T-helper 17 cell (primary cell): ENCODE measurements at places on chromosomes 2 and 18.
A peak's percentile ranks its signal among the peaks of the same experiment; 100 is the strongest.

DNA sequence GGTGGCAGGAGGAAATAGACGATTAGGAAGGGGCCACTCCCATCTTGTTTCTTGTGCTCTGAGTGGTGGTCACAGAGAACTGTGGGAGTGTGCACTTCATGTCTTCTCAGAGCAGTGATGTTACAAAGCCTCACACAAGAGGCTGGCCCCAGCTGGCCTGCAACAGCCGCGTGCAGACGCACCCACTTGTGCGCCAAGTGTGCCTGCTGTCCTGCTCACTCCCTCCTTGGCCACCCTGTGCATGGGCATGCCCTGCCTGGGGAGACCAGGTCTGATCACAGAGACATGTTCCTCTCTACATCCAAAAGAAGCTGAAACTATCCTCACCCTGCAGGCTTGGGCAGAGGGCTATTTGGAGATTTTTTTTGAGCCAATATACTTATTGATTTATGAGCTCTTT lies 108.4 kb downstream of the MRO start:
- no peak for DNase-seq

DNA sequence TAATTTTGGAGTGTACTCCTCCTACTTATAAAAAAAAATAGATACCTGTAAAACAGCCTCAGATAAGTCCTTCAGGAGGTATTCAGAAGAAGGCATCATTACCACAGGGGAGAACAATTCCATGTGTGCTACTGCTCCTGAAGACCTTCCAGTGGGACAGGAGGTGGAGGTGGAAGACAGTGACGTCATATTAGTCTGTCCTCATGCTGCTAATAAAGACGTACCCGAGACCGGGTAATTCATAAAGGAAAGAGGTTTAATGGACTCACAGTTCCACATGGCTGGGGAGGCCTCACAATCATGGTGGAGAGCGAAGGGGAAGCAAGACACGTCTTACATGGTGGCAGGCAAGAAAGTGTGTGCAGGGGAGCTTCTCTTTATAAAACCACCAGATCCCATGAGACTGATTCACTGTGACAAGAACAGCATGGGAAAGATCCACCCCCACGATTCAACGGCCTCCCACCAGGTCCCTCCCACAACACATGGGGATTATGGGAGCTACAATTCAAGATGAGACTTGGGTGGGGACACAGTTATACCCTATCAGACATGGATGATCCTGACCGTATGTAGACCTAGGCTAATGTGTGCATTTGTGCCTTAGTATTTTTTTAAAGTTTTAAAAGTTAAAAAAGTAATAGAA lies 98.4 kb downstream of the NDUFA10 start:
- DNase-seq, result no peak

DNA sequence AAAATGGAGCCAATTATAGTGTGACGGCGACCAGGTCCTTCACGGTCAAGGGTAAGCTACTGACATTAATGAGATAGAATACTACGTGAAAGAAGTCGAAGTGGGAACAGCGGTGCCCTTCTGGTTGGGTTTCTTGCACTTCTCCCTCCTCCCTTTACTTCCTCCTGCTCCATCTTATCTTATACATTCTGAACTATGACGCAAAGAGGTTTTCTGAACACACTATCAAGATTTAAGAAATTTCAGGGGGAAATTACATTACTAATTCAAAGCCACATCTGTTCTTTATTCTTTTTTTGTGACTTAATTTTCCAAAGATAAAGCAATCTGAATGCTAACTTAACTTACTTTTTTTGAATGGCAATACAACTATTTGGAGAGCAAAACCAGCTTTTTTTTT lies 14.8 kb upstream of the IL18R1 start:
- no peak for DNase-seq

DNA sequence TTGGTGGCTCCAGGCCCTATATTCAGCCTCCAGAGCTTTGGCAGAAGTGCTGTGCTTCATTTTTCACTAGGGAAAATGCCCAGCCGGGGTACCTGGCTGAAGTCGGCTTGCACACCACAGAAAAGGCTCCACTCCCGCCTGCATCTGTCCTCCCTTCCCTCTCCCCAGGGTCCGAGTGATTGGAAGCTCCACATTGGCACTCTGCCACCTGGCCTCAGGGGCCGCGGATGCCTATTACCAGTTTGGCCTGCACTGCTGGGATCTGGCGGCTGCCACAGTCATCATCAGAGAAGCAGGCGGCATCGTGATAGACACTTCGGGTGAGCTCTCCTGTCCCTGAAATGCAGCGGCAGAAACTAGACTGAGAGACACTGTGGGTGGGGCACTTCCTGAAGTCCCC lies 47.4 kb downstream of the IMPA2 start:
- no peak for DNase-seq

- DNase-seq, result no peak
Observed at GRCh38 chr18:8984131-8984721, 118.3 kb upstream of the NDUFV2 start.

DNA sequence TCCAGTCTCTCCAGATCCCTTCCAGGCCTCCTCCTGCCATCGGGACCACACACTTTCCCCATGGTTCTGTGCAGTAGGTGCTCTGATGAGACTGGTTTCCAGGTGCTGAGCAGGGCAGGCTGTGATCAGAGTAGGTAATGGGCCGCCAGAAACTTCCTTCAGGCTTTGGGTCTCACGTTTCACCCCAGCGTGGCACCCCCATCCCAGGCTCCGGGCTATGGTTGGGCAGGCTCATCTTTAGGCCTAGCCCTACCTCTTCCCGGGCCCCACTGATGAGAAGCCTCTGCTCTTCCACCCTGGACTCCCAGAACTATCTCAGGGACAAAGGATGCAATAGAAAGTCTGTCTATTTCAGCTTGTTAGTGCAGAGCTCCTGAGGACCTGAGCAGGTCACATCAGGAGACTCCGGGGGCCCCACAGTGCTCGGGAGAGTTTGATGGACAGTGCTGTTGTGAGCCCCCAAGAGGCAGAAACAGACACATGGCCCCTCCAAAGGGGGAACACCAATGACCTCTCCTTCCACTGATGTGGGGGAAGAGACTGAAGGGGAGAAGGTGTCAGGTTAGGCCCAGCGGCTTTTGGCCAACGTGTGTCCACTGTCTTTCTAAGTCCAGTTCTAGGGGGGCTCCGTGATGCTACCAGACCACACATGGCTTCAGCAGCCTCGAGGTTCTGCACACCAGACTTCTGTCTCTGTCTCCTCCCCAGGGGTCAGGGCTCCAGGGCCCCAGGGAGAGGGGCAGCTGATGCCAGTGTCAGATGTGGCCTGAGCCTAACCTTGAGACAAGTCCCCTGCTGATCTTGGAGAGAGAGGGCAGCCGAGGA lies 5.8 kb upstream of the PROM2 start:
- no peak for DNase-seq

DNA sequence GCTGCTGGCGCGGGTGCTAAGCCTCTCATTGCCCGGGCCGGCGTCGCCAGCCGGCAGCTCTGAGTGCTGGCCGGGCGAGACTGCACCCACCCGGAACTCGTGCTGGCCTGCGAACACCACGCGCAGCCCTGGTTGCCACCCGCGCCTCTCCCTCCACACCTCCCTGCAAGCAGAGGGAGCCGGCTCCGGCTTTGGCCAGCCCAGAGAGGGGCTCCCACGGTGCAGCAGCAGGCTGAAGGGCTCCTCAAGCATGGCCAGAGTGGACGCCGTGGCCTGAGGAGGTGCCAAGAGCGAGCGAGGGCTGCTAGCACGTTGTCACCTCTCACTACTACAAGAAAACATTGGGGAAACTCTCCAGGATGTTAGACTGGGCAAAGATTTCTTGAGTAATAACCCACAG lies 98.6 kb downstream of the SPIRE1 start:
- DNase-seq, result no peak

GRCh38 chr2:63522950-63523349 lies 65.3 kb downstream of the WDPCP start:
- DNase-seq, result no peak

GRCh38 chr2:182110347-182110746 lies 124.7 kb downstream of the PPP1R1C start:
- no peak for DNase-seq

DNA sequence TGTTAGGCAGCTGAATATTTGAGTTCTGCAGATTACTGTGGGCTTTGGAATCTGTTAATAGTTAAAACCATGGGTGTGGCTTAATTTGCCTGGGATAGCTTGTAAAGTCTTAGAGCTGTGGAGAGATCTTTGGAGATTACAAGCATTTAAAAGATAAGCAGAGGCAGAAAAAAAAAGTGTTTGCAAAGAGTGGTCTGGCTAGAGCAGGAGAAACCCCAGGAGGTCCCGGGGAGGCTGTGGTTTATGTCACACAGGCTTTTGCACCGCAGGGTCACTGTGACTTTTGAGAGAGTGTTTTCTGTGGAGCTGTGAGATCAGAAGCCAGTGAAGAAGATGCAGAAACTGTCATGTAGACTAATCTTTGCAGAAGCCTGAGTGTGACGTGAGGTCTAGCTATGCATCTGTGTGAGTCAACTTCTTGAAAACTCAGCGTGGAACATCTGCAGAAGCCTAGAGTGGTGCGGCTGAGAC lies 49.0 kb downstream of the SETBP1 start:
- DNase-seq, result no peak

DNA sequence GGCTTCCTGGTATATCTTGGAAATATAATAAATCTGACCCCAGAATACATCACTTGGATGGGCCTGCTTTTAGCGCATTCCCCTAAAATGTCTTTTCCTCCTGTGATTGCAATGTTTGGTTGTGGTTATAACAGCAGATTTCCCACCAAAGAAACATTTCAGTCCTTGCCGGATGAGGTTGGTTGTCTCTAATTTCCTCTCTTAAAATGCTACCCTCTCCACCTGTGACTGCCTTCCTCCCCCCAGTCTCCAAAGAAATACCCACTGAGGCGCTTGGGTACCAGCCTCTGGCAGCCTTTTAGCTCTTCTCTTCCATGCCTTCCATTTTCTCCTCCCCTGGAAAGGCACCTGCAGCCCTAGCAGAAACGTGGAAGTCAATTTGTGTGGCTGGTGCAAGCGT lies 102.1 kb upstream of the SIX3 start:
- no peak for DNase-seq

- DNase-seq, result no peak
Observed at GRCh38 chr2:234847639-234848038, 104.2 kb upstream of the SH3BP4 start.

DNA sequence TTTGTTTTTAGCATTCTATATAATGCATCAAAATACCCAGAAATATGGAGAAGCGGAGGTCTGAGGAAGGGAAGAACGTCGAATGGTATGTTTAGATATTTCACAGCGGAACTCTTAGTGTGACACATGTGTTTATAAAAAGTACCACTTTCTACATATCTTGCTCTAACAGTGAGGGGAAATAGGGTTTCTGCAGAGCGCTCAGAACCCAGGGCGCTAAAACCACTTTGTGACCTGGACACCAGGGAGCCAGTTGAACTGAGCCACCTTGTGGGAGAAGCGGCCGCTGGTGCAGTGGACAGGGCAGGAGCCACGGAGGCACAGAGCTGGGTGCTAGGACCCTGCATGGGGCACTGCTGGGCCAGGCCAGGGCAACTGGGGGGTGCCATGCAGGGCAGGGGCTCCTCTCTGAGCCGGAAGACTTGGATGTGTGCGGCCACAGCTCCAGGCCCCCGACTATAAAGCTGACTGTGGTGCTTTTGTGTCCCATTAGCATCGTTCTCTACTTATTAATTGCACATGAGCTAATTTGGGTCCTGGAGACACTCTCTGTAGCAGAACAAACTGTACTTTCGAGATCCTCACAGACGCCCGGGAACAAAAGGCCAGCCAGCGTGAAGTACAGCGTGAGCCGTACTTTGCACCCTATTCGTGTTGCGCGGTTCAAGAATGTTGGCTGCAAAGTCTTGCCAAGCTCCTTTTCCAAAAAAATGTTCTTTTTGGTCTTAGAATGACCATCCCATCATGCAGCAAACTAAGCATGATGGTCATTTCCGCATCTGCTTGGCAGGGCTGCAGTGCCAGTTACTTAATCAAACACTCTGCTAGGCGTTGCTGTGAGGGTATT lies 151.9 kb upstream of the ALKAL2 start:
- DNase-seq, result no peak

- peak; percentile 25 for DNase-seq
Observed at GRCh38 chr2:43228756-43229659, 2.6 kb upstream of the ZFP36L2 start.

DNA sequence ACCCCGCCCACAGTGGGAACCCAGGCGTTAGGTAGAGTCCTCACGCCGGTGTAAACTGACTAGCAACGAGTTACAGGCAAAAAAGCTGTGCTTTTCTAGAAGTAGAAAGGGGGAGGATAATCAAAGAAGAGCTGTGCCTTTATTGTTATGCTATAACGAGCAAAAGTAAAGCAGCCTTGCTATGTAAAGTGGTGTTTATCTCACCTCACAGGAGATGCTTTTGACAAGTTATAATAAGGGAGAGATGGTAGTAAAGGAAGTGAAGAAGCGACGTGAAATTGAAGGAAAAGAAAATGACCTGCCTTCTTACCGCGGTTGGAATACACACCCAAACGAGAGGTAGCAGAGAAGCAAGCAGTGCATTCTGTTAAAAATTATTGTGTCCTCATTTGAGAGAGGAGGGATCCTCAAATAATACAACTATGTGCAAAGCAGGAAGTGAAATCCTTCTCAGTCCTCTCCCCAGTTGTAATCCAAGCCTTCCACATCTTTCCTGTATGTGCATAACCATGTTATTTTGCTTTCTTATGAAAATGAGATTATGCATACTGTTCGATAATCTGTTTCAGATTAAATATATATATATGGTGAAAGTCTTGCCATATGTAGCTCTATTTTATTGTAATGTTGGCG lies 962 bp downstream of the TANK start:
- no peak for DNase-seq

DNA sequence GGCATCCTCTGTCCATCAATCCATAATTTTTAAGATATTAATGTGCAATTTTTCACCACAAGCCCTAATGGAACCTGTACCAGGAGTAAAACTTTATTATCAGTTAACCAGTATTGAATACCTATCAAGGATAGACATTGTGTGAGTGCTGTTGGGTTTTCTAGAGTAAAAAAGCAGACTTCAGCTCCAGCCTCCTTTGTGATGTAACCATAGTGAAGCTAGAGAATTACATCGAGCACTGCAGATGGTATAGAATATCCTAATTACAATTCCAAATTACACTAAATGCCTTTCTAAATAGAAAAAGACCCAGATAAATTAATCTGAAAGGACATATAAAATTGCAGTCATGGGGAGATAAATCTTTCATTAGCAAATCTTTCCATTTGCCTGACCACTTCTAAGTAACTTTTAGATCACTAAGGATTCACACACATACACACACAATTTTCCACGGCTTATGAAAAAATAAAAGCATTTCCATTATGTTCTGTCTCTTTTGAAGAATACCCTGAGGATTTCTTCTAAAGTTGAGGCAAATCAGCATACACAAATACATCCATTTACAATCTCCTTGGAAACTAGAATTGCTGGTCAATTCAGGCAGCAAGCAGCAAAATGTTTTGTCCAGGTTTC lies 117.1 kb upstream of the TANK start:
- DNase-seq, result no peak

GRCh38 chr2:80059447-80059846 lies 245.1 kb downstream of the LRRTM1 start:
- no peak for DNase-seq

DNA sequence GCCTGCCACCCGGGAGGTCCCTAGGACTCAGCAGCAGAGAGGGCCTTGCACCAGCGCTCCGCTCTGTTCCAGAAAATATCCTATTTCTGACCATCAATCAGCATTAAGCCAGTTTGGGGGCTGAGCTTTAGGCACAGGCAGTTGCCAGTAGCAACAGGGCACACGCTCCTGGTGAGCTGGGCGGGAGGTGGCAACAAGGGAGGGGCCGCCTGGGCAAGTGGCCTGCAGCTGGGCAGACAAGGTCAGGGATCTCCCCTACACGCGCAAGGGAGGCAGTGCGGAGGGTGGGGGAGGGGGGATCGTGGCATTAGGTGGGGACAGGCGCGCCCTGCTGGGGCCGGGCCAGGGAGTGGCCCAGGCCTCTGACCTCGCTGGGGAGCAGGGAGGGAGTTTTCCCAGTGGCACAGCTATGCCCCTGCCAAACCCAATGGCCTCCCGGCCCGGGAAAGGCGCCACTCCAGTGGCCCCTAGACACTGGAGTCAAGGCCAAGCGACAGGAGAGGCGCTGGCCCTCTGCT lies 302.8 kb downstream of the NCKAP5 start:
- no peak for DNase-seq
